ENCODE measurements at places on chromosomes 1 and 21. TPM values are rescaled to one million over a fixed set of nuclear protein-coding genes. Genes with fewer than 3 reads are reported as not detected.

Gene NTMT2
- total RNA-seq = not detected

Gene IFNAR2
- total RNA-seq = 20.7 TPM

Gene GBP6
- total RNA-seq = 0.13 TPM

GRCh38 chr1:3553166-3553939, 58.0 kb downstream of the MEGF6 start:
- H3K27me3 ChIP-seq = no peaks in the 10 kb centered on the region
- H3K4me3 ChIP-seq = no peak overlapping the region
- H3K27ac ChIP-seq = peak overlapping the region; percentile 30
- peaks cover 17% of the 10 kb centered on the region for H3K4me1 ChIP-seq

DNA sequence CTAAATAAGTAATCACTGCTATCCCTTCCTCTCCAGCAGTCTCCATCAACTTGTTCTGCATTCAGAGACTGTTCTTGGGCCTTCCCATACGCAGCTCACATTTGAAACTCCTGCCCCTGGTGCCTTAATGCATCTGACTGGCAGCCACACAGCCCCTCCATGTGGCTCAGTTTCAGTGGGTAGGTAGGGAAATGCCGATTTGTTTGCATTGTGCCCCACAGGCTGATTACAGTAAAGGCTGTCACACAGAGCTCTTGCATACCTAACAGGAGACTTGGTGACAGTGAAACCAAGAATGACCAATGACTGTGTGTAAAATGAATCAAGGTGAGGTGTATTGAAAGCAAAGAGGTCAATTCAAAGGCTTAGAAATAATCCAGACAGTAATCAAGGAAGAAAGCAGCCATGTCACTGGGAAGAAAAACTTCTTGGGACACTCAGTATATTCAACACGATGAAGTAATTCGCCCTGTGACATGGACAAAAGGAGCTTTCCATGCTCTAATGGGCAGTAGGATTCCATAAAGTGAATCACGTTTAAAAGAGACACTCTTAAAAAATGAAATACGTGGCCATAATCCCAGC, 12.7 kb upstream of the B3GALNT2 start:
- no peak overlapping the region for H3K4me3 ChIP-seq
- no peaks in the 10 kb centered on the region for H3K36me3 ChIP-seq
- no peak for DNase-seq
- no peaks in the 10 kb centered on the region for H3K27me3 ChIP-seq

DNA sequence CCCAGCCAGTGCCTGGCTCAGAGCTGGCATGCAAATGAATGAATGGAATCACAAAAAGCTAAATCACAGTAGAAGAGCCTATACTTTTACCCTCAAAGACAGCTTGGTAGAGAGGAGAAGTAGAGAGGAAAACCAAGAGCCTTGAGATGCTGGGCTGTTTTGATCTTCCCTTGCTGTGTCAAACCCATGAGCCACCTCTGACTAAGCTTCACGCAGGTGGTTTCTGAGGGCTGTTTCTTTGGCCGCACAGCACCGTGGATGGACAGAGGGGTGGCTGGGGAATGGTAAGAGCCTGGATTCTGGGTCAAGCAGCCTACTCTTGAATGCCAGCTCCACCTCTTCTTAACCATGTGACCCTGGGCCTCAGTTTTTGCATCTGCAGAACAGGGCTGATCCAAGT, 18.6 kb downstream of the ABCG1 start:
- H3K27ac ChIP-seq = no peak overlapping the region
- no peak for DNase-seq

GRCh38 chr21:45866551-45866950, 115.0 kb upstream of the COL6A1 start:
- no peak overlapping the region for H3K27ac ChIP-seq
- H3K27me3 ChIP-seq = peaks cover 21% of the 10 kb centered on the region
- H3K36me3 ChIP-seq = no peaks in the 10 kb centered on the region
- no peak for DNase-seq
- peaks cover 6% of the 10 kb centered on the region for H3K4me1 ChIP-seq

Gene CNIH3
- 9.2 TPM for total RNA-seq

GRCh38 chr1:50976111-50976889, 6.3 kb downstream of the CDKN2C start:
- H3K4me3 ChIP-seq = no peak overlapping the region
- no peaks in the 10 kb centered on the region for H3K36me3 ChIP-seq
- peaks cover 6% of the 10 kb centered on the region for H3K4me1 ChIP-seq

Gene FAM151A
- not detected for total RNA-seq

- peak overlapping the region; percentile 65 for H3K4me3 ChIP-seq
- no peak for DNase-seq
- H3K27me3 ChIP-seq = peaks cover 77% of the 10 kb centered on the region
- H3K36me3 ChIP-seq = no peaks in the 10 kb centered on the region
- H3K4me1 ChIP-seq = peaks cover 13% of the 10 kb centered on the region
Measured at GRCh38 chr1:218165701-218166114, 119.4 kb upstream of the RRP15 start.

Gene PCAT6
- 9.9 TPM for total RNA-seq

GRCh38 chr1:230507666-230508402, 81.7 kb upstream of the PGBD5 start:
- DNase-seq = no peak
- H3K36me3 ChIP-seq = no peaks in the 10 kb centered on the region
- peaks cover 14% of the 10 kb centered on the region for H3K4me1 ChIP-seq
- H3K4me3 ChIP-seq = no peak overlapping the region
- H3K27me3 ChIP-seq = peaks cover 2% of the 10 kb centered on the region

GRCh38 chr1:186781730-186782129, 47.0 kb upstream of the PLA2G4A start:
- H3K4me3 ChIP-seq = no peak overlapping the region
- H3K27ac ChIP-seq = no peak overlapping the region
- H3K27me3 ChIP-seq = no peaks in the 10 kb centered on the region
- no peak for DNase-seq
- H3K4me1 ChIP-seq = peaks cover 7% of the 10 kb centered on the region
- no peaks in the 10 kb centered on the region for H3K36me3 ChIP-seq

GRCh38 chr1:7656557-7657215, 114.4 kb upstream of the VAMP3 start:
- no peaks in the 10 kb centered on the region for H3K4me1 ChIP-seq
- peaks cover 8% of the 10 kb centered on the region for H3K27me3 ChIP-seq
- no peak overlapping the region for H3K27ac ChIP-seq
- no peak for DNase-seq
- no peak overlapping the region for H3K4me3 ChIP-seq
- H3K36me3 ChIP-seq = no peaks in the 10 kb centered on the region

Gene PLCH2
- 1.7 TPM for total RNA-seq

Gene HLX
- total RNA-seq = 0.75 TPM

- no peaks in the 10 kb centered on the region for H3K27me3 ChIP-seq
- no peak for DNase-seq
- peaks cover 1% of the 10 kb centered on the region for H3K36me3 ChIP-seq
- H3K27ac ChIP-seq = no peak overlapping the region
- H3K4me3 ChIP-seq = no peak overlapping the region
Measured at GRCh38 chr1:223834660-223835263, 11.0 kb downstream of the TP53BP2 start.

Gene TDRD5
- total RNA-seq = not detected

GRCh38 chr1:184272175-184272866, 114.5 kb upstream of the C1orf21 start:
- H3K4me3 ChIP-seq = no peak overlapping the region
- peaks cover 3% of the 10 kb centered on the region for H3K36me3 ChIP-seq
- no peak for DNase-seq
- H3K27ac ChIP-seq = no peak overlapping the region
- peaks cover 17% of the 10 kb centered on the region for H3K4me1 ChIP-seq

DNA sequence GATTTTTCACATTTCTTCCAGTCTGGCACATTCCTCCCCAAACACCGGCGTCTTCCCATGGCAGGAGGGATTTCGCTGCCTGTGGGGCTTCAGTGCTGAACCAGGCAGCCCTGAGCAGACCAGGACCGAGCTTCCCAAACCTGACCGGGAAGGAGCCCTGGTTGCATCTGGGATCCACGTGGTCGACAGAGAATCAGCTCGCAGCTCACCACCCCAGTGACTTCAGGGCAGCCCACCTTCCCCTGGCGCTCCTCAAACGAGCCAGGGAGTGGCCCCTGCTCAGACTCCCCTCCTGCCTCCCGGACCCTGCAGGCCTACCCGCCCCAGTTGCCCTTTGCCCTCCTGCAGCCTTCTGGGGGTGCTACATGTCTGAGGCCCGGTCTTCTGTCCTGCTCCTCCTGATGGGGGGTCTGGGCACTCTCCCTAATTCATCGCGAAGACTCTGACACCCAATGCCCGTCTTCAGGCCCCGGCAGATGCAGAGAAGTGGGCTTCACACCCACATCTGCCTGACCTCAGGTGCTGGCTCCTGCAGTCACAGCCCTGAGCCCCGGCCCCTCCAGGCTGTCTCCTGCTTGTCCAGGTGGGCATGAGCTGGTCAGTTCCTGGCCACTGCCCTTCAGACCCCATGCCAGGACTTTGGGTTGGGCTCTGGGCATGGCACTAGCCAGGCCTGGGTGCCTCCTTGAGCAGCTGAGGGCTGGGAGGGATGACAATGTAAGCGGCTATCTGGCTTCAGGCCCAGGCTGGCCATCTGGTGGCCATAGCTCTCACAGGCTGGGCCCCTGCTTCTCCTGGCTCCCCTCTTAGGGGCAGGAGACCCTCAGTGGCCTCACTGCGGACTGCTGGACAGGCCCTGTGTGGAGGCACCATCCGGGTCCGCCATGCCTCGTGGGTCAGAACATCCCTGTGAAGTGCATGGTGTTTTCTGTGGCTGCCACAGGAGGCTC, 26.1 kb upstream of the PRSS38 start:
- peak overlapping the region; percentile 78 for H3K4me3 ChIP-seq
- no peaks in the 10 kb centered on the region for H3K36me3 ChIP-seq
- peak; percentile 51 for DNase-seq

- no peak for DNase-seq
- H3K4me3 ChIP-seq = no peak overlapping the region
- peaks cover 1% of the 10 kb centered on the region for H3K27me3 ChIP-seq
- no peaks in the 10 kb centered on the region for H3K36me3 ChIP-seq
Measured at GRCh38 chr1:223035724-223036478, 107.1 kb downstream of the TLR5 start.

Gene CHI3L1
- 0.13 TPM for total RNA-seq

GRCh38 chr1:26530410-26530894, 891 bp downstream of the RPS6KA1 start:
- H3K4me3 ChIP-seq = peak overlapping the region; percentile 72
- no peaks in the 10 kb centered on the region for H3K36me3 ChIP-seq
- peaks cover 1% of the 10 kb centered on the region for H3K27me3 ChIP-seq
- DNase-seq = no peak

- H3K4me1 ChIP-seq = peaks cover 59% of the 10 kb centered on the region
- H3K27ac ChIP-seq = peak overlapping the region; percentile 91
Measured at GRCh38 chr1:162633081-162633762, 958 bp downstream of the DDR2 start.

- H3K4me3 ChIP-seq = no peak overlapping the region
- peak; percentile 50 for DNase-seq
- H3K27me3 ChIP-seq = no peaks in the 10 kb centered on the region
- peak overlapping the region; percentile 43 for H3K27ac ChIP-seq
- no peaks in the 10 kb centered on the region for H3K36me3 ChIP-seq
Measured at GRCh38 chr1:43073490-43074230, 98.4 kb downstream of the EBNA1BP2 start.

GRCh38 chr1:48560116-48560515, 88.1 kb upstream of the SPATA6 start:
- H3K36me3 ChIP-seq = no peaks in the 10 kb centered on the region
- no peaks in the 10 kb centered on the region for H3K4me1 ChIP-seq
- H3K4me3 ChIP-seq = no peak overlapping the region
- peaks cover 54% of the 10 kb centered on the region for H3K27me3 ChIP-seq
- no peak for DNase-seq

- H3K36me3 ChIP-seq = no peaks in the 10 kb centered on the region
- H3K27me3 ChIP-seq = peaks cover 43% of the 10 kb centered on the region
- DNase-seq = no peak
- no peak overlapping the region for H3K4me3 ChIP-seq
- H3K4me1 ChIP-seq = peaks cover 8% of the 10 kb centered on the region
Measured at GRCh38 chr21:44365967-44366585, 12.7 kb downstream of the TRPM2 start.

DNA sequence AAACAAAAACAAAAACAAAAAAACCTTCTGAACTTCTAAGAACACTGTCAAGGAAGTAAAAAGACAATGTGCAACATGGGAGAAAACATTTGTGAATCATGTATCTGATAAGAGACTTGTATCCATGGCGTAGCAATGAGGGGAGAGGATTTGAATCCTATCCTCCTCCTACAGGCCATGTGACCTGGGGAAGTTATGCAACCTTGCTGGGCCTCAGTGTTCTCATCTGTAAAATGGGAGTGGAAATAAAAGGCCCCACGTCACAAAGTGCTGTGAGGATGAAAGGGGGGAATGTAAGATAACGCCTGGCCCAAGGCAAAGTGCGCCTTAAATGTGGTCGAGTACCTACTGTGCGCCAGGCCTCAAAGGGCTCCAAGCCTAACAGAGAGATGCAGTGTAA, 83.7 kb downstream of the DISP3 start:
- H3K4me1 ChIP-seq = peaks cover 11% of the 10 kb centered on the region
- no peak overlapping the region for H3K27ac ChIP-seq
- H3K27me3 ChIP-seq = peaks cover 85% of the 10 kb centered on the region

Gene C1orf210
- 4.2 TPM for total RNA-seq

DNA sequence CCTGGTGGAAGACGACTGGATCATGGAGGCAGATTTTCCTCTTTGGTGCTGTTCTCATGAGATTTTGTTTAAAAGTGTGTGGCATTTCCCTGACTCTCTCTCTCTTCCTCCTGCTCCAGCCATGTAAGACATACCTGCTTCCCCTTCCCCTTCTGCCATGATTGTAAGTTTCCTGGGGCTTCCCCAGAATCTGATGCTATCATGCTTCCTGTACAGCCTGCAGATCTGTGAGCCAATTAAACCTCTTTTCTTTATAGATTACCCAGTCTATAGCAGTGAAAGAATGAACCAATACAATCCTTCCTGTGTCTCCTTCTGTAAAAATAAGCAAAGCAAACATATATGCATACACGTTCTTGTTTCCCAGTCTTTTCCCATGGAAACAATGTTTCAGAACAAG, 273.2 kb downstream of the DYRK1A start:
- peaks cover 21% of the 10 kb centered on the region for H3K27me3 ChIP-seq
- peaks cover 5% of the 10 kb centered on the region for H3K4me1 ChIP-seq
- H3K4me3 ChIP-seq = no peak overlapping the region
- no peak overlapping the region for H3K27ac ChIP-seq
- no peak for DNase-seq

DNA sequence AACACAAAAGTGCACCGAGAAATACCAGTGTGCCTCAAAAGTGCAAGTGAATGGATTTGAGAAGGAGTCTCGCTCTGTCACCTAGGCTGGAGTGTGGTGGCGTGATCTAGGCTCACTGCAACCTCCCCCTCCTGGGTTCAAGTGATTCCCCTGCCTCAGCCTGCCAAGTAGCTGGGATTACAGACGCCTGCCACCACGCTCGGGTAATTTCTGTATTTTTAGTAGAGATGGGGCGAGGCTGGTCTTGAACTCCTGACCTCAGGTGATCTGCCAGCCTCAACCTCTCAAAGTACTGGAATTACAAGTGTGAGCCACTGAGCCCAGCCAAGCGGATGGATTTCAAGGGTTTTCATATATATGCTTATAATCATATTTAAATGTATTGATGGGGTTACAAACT, 35.8 kb downstream of the PRRX1 start:
- no peak overlapping the region for H3K4me3 ChIP-seq
- no peak for DNase-seq
- H3K27ac ChIP-seq = no peak overlapping the region
- H3K36me3 ChIP-seq = no peaks in the 10 kb centered on the region

GRCh38 chr1:89719502-89720306, 86.8 kb downstream of the LRRC8C start:
- H3K27me3 ChIP-seq = peaks cover 2% of the 10 kb centered on the region
- H3K4me1 ChIP-seq = peaks cover 11% of the 10 kb centered on the region
- H3K4me3 ChIP-seq = no peak overlapping the region
- no peaks in the 10 kb centered on the region for H3K36me3 ChIP-seq
- H3K27ac ChIP-seq = no peak overlapping the region
- no peak for DNase-seq

- H3K27me3 ChIP-seq = no peaks in the 10 kb centered on the region
- no peak for DNase-seq
- H3K4me1 ChIP-seq = peaks cover 32% of the 10 kb centered on the region
- H3K27ac ChIP-seq = no peak overlapping the region
- no peaks in the 10 kb centered on the region for H3K36me3 ChIP-seq
Measured at GRCh38 chr1:227390525-227390924, 72.2 kb upstream of the CDC42BPA start.

Gene ACTL8
- total RNA-seq = not detected
